Activated CD4-positive, alpha-beta T cell treated with anti-CD3 and anti-CD28 coated beads, Interleukin-2, amount 50 U/mL, for 1 hour (primary cell): ENCODE measurements at places on chromosomes 12 and 14.

DNA sequence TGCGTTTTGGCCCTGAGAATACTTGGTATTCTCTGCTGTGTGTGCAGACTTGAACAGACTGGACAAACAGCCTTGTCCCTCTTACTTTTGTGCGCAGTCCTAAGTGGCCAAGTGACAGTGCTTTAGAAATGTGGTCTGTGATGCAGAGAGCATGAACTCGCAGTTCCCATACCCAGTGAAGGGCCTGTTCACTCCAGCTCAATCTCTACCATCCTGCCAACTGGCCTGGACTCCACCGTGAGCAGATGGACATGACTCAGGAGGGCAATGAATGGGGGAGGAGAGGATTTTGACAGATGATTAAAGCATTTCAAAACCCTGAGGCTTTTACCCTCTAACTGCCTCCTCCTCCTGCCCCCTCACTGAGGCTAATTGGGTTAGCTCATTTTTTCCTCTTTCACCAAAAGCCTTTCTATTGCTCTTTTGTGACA is 62.5 kb upstream of the PYGL start:
- DNase-seq: no peak

GRCh38 chr12:89995870-89996269 is 287.2 kb upstream of the ATP2B1 start:
- no peak for DNase-seq

DNA sequence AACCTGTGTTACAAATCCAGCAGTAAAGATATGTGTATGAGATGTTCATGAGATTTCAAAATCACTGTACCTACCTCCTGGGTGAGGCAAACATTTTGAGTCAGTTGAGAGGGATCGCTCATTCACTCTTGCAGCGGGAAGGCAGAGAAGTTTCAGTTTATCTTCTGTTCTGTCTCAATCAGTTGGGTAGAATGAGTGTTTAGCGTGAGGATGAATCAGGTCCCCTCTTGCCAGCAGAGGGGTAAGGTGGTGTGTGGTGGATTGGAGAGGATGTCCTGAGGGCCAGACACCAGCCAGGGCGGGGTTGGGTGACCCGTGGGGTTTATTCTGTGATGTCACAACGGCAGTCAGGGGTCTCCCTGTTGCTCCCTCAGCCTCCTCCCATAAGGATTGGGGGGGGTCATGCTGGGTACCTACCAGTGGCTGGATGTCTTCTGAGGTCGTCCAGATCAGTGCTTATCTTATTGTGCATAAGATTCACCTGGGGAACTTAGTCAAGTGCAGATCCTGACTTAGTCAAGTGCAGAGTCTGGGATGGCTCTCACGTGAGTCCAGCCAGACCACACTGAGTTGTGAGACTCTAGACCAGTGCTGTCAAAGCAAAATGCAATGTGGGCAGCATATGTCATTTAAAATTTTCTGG is at the start of gene GSG1:
Gene GSG1, minus strand, starts transcription at position 277 of the 643 bp plus-strand sequence. Its CDS starts 155 bp downstream, at position 122.
- DNase-seq: no peak

DNA sequence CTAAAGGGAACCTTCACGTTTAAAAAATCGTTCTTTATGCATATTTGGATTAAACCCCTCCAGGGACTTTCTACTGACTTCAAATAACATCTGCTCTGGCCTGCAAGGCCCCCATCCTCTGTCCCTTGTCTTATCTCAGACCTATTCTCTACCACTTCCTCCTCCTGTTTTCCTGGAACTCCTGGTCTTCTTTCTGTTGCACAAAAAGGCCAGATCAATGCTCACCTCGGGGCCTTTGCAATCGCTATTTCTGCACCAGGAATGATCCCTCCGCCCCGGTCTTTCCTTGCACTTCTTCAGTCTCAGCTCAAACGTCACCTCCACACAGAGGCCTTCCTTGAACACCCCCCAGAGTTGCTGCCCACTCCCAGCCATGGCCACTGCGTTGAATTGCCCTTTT is 57.6 kb upstream of the BEGAIN start:
- no peak for DNase-seq

DNA sequence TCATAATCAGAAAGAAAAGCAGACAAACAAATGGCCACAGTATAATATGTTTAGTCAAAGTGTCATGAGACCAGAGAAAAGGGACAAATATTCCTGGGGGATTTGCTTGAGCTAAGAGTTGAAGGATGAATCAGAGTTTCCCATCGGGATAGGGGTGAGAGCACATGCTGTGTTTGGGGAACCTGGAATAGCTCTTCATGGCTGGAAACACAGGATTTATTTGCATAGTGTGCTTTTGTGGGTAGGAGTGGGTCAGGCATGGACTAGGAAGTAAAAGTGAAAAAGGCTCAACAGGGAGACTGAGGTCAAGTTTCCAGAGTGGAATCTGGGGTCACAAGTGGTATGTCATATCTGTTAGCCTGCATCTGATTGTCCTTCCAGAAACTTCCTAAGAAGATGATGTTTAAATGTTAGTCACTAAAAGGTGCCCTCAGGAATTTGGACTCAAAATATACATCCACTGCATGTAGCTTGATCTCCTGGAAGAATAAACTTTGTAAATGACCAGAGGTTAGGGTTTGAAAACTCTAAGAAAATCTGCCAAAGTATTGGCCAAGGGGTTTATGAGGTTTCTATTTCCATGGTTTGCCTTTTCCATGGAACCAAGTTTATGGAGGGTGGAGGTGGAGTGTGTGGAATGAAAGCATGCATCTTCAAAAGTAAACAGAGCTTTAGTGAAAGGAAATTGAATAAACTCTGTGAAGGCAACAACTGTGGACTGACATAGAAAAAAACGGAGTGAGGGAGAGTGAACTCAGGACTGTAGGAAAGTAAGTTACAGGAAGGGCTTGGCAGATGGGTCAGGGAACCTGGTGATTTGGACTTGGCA is 344.6 kb downstream of the C12orf75 start:
- DNase-seq: no peak

- no peak for DNase-seq
Observed at GRCh38 chr12:114266536-114266935, 139.4 kb downstream of the TBX5 start.

DNA sequence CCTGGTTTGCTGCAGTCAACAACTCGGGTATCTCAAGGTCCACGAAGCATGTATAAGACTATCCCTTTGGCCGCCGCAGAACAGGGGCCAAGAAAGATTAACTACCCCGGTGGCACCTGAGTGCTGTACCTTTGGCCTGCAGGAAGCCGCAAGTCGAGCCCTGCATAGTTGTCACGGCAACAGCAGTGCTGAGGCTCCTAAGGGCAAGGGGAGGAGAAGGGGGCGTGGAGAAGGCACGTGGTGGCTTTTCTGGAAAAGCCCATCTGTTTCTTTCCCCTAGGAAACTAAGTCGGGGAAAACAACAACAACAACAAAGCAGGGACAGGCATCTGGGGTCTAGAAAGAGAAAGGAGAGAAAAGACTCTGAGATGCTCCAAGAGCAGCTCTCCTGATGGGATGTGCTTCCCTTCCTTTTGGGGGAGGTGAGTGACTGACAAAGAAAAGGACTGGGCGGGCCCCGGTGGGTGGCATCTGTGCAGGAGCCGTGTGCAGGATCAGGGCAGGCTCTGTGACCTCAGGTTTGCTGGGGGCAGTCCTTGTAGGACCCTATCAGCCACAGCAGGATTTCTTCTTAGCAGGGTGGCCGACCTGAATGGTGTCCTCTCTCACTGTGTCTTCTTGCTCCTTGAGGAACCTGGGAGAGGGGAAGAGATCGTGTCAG is 123.9 kb downstream of the PRMT8 start:
- no peak for DNase-seq

DNA sequence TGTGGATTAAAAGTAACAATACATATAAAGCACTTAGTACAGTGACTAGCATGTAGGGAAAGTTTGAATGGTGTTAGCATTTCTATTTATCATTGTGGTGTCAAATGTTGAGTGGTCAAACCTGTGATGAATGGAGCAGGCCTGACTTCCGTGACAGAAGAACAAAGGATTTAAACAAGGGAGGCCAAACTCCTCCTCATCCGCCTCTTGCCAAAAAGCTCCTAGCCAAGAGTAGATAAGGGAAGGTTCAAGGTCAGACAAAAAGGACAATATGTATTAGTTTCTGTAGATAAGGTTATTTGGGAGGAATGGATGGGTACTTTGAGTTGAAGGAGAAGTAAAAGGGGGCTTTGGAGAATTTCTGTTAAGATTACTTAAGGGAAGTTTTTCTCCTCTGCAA is 6.5 kb downstream of the RNASE7 start:
- no peak for DNase-seq

GRCh38 chr12:114215746-114216145 is 190.2 kb downstream of the TBX5 start:
- no peak for DNase-seq

GRCh38 chr14:63492391-63492790 is 50.8 kb downstream of the PPP2R5E start:
- DNase-seq: no peak

DNA sequence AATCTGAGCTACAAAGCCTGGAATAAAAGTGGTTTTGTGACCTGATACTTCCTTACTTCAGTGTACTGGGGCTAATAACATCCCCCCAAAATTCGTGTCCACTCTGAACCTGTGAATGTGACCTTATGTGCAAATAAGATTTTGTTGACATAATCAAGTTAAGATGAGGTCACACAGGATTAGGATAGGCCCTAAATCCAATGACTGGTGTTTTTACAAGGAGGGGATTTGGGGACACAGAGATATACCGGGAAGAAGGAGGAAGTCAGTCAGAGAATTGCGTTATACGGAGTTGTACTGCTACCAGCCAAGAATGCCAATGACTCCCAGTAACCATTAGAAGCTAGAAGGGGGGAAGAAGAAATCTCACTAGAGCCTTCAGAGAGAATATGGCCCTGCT is 299.9 kb downstream of the ACSS3 start:
- DNase-seq: no peak

- no peak for DNase-seq
Observed at GRCh38 chr14:100083706-100084105, 18.5 kb downstream of the EVL start.

- no peak for DNase-seq
Observed at GRCh38 chr12:2049604-2050540, 2.9 kb upstream of the CACNA1C start.

DNA sequence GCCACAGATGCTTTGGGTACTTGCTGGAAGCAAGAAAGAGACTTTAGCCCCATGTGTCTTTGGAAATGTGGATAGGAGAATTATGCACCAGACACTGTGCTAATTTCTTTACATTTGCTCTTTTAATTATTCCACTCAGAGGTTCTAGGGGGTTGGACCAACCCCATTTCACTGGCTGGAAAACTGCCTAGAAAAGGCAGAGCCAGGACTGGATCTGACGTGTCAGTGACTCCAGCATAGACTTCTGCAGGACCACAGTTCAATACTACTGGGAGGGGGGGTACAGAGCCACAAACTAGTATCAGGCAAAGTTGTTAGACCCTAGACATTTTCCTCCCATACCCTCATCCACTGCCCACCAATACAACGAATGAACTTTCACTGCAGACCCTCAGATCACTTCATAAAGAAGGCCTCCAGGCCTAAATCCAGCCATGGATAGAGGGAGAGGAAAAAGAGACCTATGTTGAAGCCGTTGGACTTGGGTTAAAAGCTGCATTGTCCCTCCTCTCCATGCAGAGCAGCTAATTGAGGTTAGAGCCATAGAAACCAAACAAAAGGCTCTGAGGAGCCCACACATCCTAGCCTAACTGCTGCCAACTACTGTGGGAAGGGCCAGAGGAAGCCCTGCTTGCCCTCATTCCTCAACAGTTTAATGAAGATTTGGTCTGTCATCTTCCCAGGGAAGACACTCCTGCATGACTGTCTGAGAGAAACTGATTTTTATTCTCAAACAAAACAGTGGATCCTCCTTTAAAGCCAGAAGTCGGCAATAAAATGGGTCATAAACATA is 68.7 kb downstream of the STON2 start:
- DNase-seq: no peak
